Stimulated activated CD4-positive, alpha-beta T cell treated with anti-CD3 and anti-CD28 coated beads, Interleukin-4, amount 100 ng/mL, for 48 hours (primary cell): ENCODE measurements at places on chromosomes 11 and 22.

DNA sequence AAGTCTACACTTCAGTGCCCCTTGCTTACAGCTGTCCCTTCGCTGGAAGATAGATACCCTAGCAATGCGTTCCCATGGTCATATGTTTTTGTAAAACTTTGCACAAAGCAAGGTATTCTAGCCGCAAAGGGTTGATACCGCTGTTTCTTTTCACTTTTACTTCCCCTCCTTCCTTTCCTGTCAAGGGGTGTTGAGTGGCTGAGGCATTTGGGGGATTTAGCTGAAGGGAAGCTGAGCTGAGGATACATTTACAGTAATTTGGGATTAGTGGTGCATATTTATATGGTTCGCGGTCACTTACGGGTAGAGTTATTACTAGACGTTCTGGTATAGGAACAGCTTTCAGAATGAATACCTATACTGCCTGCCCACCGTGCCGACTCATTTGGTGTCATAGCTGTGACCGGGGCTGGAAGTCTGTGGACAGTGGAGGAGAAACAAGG, 86.9 kb upstream of the WNT11 start:
- peak; percentile 25 for DNase-seq

DNA sequence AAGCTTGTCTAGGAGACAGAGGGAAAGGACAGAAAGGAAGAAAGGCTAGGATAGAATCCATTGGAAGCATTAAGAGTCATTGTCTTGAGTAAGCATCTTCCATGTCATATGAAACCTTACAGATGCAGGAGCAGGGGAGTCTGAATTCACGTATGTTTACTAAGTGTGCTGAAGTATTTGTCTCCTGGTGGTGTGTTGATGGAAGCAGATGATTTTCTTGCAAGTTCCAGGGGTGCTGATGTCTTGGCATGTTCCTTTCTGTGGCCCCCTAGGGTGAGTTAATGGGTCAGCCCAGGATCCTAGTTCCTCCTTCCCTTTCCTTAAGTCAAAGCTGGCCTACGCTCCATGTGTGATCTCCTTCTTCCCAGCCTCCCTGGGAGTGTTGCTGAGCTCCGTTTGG, 110.2 kb downstream of the TEAD1 start:
- DNase-seq, result no peak

DNA sequence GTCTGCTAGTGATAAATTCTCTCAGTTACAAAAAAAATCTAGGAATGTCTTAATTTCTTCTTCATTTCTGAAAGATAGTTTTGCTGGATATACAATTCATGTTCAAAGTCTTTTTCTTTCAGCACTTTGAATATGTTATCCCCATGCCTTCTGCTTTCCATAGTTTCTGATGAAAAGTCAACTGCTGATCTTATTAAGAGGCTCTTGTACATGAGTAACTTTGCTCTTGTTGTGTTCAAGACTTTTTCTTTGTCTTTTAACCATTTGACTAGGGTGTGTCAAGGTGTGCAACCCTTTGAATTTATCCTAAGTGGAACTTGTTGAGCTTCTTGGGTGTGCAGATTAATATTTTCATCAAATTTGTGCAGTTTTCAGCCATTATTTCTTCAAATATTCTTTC, 22.1 kb upstream of the ACCSL start:
- DNase-seq, result no peak

- no peak for DNase-seq
Observed at GRCh38 chr22:49964136-49965090, 3.8 kb downstream of the PIM3 start.

- no peak for DNase-seq
Observed at GRCh38 chr11:2202071-2202899, 30.7 kb upstream of the TH start.

DNA sequence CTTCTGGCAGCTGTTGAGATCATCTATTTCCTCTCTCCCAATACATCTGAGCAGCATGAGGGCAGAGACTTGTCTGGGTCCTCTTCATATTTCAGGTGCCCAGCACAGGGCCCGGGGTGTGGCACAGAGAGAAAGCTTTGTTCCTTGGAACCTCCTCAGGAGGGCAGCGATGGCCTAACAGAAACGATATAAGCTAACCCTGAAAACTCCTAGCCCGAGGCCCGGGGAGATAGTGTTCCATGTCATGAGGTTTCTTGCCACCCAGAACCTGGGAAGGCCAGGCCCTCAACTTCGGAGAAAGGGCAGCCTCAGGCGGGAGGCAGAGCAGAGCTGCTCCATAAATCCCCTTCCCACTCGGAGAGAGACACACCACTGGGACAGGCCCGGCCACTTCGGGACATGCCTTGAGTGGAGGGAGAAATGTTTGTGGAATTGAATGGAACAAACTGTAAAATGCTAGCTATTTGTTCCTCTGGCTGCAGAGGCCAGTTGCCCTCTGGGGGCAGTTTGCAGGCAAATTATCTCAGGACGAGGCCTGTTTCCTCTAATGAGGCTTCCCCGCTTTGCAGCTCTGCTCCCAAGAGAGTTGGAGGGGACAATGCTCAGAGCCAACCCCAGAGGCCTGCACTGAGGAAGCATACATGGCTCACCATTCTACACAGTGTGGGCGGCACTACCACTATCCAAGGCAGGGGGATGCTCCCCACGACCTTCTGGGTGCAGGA, 11.6 kb downstream of the ARRB1 start:
- no peak for DNase-seq

DNA sequence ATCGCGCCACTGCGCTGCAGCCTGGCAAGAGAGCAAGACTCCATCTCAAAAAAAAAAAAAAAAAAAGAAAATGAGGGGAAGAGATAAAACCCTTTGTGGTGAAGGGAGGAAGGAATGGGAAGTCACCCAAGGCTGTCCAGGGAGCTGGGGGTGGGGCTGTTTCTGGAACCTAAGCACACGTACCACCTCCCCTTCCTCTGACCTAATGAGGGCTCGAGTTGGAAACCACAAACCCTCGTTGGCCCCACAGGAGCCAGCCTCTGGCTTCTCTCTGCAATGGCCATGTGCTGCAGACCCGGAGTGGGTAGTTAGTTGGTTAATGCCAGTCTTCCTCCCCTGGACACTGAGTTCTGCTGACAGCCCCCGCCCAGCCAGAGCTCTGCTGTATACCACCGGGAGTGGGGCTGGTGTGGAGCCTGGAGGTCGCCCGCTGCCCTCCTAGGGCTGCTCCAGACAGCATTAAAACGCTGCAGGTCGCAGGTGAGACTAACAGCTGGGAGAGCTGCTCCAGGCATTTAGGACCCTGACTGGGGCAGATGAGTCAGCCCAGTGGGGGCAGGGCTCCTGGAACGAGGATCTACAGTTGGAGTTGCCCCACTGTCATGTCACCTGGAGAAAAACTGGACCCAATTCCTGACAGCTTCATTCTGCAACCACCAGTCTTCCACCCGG, at the start of gene LGALS12:
Gene LGALS12, plus strand, starts transcription at position 228 of the 672 bp plus-strand sequence. Its CDS starts 375 bp downstream, at position 603.
- no peak for DNase-seq

- DNase-seq, result no peak
Observed at GRCh38 chr22:20173772-20174171, 22.9 kb upstream of the CCDC188 start.

- DNase-seq, result no peak
Observed at GRCh38 chr11:130673698-130674097, 225.3 kb downstream of the ADAMTS15 start.

DNA sequence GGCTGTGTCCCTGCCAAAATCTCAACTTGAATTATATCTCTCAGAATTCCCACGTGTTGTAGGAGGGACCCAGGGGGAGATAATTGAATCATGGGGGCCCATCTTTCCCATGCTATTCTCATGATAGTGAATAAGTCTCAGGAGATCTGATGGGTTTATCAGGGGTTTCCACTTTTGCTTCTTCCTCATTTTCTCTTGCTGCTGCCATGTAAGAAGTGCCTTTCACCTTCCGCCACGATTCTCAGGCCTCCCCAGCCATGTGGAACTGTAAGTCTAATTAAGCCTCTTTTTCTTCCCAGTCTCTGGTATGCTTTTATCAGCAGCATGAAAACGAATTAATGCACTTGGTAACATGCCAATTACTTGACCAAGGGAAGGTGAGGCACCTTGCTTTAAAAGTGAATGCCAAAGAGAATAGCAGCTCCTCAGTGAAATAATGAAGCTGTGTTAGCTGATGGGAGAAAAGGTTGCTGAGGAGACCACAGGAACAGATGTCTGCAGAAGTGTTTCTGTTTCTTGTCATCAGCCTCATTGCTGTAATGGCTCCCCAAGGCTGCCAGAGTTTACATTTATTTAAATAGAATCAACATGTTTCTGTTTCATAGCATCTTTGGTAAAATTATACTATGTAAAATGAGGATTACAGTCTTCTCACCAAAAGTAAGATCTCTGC, 89.0 kb upstream of the CD44 start:
- DNase-seq, result no peak

- no peak for DNase-seq
Observed at GRCh38 chr11:106496677-106497076, 419.2 kb downstream of the AASDHPPT start.

DNA sequence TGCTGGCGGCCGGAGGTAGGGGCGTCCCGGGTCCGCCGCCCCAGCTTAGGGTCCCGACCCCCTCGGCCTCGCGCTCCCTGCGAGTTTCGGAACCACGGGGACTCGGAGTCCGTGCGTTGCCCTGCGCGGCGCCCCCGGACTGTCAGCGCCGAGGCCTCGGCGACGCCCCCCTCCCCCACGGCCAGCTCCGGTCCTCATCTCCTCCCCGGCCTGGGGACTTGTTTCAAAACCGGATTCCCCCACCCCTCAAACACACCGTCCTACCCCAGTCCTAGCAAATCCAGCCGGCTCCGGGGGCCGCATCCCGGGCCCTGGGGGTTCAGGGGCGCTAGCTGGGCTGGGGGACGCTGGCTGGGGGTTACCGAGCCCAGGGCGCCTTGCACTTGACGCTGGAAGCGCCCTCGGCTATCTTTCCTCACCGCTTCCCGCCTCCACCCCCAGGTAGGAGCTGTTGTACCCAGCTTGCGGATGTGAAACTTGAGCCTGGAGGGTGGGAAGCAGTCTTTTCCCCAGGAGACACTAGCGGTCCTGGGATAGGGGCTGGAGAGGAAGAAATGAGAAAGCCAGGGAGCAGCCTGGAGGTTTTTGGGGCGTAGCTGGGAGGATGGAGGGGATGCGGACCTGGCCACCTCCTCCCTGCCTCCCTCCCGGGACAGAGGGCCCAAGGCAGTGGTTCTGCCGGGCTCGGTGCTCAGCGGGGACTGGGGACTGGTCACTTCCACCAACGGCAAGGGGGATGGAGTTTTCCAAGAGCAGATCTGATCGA, 550 bp downstream of the FBLN1 start:
- DNase-seq, result no peak

- DNase-seq, result no peak
Observed at GRCh38 chr11:67211656-67212436, 54.4 kb upstream of the GRK2 start.

- no peak for DNase-seq
Observed at GRCh38 chr11:134846328-134847082, 434.5 kb upstream of the B3GAT1 start.
